K562 (cell line): ENCODE measurements at places on chromosomes 5 and 9. TPM values are rescaled to one million over a fixed set of nuclear protein-coding genes. Genes with fewer than 3 reads are reported as not detected.

MELK gene
- 35.4 and 36.8 TPM in 2 replicates for total RNA-seq

ARHGEF39 gene
- total RNA-seq, result 15.1 and 16.1 TPM in 2 replicates

BARHL1 gene
- total RNA-seq, result not detected in 2 replicates

F2RL2 gene
- total RNA-seq, result 0.07 and 0.09 TPM in 2 replicates

DNA sequence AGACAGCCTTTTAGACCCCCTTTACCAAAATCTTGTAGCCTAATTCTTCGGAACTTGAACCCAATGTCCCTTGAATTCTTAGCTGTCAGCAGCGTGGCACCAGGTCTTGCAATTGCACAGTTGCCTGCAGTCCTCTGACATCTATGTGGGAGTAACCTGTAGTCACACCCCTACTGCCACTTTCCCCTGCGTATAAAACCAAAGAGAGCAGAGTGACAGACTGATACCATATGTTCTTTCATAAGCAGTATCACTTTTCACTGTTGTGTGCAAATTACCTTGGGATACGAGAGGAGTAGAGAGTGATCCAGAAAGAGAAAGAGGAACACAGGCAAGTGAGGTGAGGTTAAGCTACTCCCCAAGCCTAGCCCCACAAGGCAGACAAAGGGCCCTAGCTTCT lies 364.3 kb upstream of the ADAMTSL1 start:
- no peak for DNase-seq

GRCh38 chr5:65704621-65705239 lies 17.2 kb downstream of the SGTB start:
- DNase-seq, result no peak

GRCh38 chr5:1294206-1294834 lies 548 bp downstream of the TERT start:
- DNase-seq, result no peak

DNA sequence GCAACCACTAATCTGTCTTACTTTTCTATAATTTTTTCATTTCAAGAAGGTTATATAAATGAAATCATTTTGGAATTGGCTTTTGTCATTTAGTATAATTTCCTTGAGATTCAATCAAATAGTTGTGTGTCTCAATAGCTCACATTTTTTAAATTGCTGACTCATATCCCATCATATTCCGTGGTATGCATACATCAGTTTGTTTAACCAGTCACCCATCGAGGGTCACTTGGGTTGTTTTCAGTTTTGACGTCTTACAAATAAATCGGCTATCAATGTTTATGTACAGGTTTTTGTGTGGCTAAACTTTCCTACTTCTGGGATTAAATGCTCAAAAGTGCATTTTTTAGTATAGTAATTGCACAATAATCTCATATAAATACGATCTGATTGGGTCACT lies 185.5 kb downstream of the TAF11L14 start:
- DNase-seq, result no peak

DNA sequence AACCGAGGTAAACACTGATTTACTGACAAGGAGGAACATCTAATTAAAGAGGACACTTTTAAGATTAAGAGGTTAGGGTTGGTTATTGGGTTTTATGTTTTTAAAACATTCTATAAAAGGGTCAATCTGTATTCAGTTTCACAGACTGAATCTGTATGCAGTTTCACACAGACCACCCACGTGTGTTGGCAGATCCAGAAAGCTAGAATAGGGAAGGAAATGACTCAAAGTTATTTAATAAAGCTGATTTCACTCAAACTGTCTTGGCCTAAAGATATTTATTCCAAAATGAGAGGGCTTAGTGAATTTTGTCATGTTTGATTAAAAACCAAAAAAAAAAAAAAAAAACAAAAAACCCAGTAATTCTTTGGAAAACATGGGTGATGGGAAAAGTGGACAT lies 140.2 kb downstream of the SLC24A2 start:
- DNase-seq, result no peak

GRCh38 chr5:96690861-96691260 lies 28.7 kb downstream of the CAST start:
- DNase-seq, result no peak

GRCh38 chr5:89817841-89818240 lies 591.7 kb downstream of the CETN3 start:
- DNase-seq, result no peak
